ENCODE measurements at places on chromosomes 2 and 18.

DNA sequence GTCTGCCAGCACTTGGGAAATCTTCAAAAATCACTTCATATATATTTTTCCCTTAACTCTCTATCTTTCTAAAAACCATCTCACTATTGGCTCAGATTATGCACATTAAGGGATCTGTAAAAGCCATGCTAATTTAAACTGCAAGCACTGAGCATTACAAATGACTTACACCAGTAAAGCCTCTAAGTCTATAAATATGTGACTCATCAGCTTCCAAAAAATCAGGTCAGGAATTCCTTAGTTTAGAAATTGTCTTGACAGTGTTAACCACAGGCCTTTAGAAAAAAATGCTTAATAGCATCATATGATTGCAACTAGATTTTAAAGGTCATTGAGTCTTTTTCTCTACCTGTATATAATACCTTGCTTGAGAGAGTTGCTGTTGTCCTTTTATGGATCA lies 1113.6 kb upstream of the PIK3C3 start:
- H3K4me1 ChIP-seq: no peaks in the 10 kb centered on the region
- no peak overlapping the region for H3K4me3 ChIP-seq
- H3K36me3 ChIP-seq: no peaks in the 10 kb centered on the region

DNA sequence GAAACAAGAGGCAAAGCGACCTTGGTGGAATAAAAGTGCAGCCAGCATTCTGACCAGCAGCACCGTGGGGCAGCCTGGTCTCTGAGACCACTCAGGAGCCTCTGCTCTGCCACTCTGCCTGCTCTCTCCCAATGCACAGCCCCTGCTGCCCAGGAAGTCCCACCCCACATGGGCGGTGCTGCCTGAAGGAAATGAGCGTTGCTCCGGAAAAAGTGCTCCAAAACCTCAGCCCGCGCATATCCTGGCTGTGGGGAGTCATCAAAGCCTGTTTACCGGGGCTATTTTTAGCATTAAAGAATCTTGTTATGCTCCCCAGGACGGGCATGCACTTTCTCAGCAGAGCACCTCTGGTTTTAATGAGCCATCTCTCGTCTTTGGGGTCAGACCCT lies 54.5 kb downstream of the EPAS1 start:
- H3K4me1 ChIP-seq: no peaks in the 10 kb centered on the region
- no peak for DNase-seq
- H3K36me3 ChIP-seq: peaks cover 58% of the 10 kb centered on the region
- no peaks in the 10 kb centered on the region for H3K27me3 ChIP-seq
- H3K27ac ChIP-seq: no peak overlapping the region

DNA sequence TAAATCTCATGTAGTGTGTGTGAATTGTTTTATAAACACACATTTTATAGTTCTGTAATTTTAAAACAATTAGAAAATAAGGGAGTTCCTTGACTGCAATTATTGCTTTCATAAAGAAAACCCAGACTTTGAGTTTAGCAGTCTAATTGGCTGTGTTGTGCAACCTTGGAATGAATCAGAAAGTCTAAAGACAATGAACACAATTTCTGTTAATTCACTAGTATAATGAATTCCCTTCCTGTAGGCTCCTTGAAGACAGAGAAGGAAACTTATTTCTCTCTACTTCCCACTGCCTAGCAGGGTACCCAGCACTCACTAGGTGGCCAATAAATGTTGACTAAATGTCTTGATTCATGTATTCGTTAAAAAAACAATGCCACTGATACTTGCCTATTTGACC lies 79.9 kb downstream of the ANTXR1 start:
- no peak overlapping the region for H3K4me3 ChIP-seq
- no peaks in the 10 kb centered on the region for H3K4me1 ChIP-seq
- H3K27me3 ChIP-seq: no peaks in the 10 kb centered on the region
- DNase-seq: no peak
- no peak overlapping the region for H3K27ac ChIP-seq

DNA sequence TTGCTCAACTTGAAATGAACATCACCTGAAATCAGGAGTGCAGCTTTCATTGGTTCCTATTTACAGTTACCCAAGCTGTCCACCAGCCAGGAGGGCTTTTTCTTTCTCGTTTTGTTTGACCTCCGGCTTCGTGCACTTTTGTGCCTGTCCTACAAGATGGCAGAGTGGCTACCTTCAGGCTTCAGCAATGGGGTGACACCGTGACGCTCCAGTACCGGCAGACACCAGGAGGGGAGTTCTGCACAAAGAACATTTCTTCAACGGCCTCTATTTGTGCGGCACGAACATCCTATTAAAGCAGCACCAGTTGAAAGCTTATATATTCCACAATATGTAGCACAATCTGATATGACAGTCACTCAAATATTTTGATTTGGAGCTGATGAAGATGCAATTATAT lies 18.3 kb downstream of the RNASEH1 start:
- H3K27ac ChIP-seq: no peak overlapping the region
- H3K27me3 ChIP-seq: no peaks in the 10 kb centered on the region
- no peak for DNase-seq
- H3K4me3 ChIP-seq: no peak overlapping the region

DNA sequence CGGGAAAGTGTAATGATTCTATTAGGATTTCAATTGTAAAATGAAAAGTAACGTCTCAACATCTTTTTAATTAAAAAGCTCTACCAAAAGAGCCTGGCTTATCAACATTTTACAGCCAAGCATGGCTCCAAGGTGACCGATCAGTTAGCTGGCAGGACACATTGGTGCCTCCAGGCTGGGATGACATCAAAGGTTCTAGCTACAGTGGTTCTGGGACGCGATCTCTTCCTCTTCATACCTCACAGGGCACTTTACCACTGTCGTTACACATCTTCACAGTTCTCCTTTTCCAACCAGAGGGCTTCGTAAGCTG lies 693 bp downstream of the ORC2 start:
- DNase-seq: no peak
- peaks cover 49% of the 10 kb centered on the region for H3K4me1 ChIP-seq
- H3K27ac ChIP-seq: peak overlapping the region; percentile 76
- no peaks in the 10 kb centered on the region for H3K27me3 ChIP-seq
- H3K4me3 ChIP-seq: peak overlapping the region; percentile 95

Measured in PC-9 (cell line).